Trophoblast cell (in vitro differentiated cells and primary cell): ENCODE measurements at places on chromosomes 2 and 18.

- DNase-seq = no peak
Observed at GRCh38 chr2:168849610-168850009, 40.6 kb downstream of the SPC25 start.

- no peak for DNase-seq
Observed at GRCh38 chr18:75977081-75977480, 518.0 kb downstream of the ZNF516 start.

DNA sequence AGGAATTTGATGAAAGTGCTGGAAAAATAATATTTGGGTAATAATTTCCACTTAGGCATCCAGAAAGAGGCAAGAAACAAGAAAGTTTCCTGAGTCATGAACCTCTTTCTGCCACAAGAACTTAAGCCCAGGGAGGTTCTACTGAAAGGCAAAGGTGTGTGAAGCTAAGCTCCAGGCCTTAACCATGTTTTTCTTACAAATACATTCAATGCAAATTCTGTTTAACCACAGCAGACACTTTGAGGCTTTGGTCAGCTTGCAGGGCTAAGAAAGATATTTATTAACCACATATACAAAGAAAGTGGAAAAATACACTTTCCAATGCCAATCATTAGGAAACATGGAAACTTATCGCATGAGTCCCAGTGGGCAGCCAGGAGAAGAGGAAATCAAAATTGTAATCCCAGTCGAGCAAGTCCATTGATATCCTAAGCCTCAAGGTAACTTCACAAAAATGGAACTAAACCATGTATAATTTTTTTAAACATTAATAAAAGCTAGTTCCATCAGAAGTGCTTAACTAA, 68.3 kb downstream of the PIEZO2 start:
- no peak for DNase-seq

DNA sequence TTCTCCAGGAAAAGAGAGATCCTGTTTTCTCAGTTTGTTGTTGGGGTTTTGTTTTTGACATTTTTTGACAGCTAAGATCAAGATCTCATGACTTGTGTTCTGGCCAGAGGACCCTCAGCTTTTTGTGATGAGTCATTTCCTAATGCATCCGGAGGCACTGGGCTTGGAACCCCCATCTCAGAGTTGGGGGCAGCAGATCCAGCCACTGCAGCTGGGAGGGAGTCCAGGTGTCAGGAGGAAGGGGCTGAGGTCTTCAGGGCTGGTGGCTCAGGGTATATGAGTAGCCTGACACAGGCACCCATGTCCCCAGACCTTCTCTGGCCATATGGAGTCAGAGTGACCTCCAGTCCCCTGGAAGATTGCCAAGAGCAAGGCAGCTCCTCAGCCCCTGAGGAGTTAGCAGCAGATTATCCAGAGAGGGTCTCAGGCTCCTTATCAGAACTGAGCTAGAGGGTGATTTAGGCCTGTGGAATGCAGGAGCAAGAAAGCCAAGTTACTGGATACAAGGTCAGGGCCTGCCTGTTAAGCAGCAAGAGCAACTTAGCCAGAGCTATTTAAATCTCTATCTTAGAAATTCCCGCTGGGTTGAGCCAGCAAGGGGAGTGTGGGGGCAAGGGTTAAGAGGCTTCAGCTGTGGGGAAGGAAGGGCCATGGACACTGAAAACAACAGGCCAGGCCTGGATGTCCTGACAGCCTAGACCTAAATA, 62.4 kb downstream of the TANC1 start:
- peak; percentile 72 for DNase-seq

DNA sequence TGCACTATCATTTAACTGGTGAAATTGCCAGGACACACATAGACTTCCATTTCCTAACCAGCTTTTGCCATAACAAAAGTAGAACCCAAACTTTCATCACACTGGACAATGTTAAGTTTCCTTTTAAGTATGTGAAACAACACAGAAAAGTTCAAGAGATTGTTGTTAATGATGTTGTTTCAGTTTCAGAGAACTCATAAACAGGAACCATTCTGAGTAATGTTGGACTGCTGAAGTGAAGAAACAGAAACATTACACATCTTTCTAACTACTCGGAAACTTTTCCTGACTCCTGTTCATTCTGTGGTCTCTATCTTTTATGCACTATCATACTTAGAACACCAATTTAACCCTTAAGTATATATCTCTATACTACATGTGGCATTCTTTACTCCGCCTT, 179.2 kb downstream of the RIT2 start:
- DNase-seq = no peak

GRCh38 chr2:99810225-99810624, 320.4 kb upstream of the REV1 start:
- peak; percentile 97 for DNase-seq

DNA sequence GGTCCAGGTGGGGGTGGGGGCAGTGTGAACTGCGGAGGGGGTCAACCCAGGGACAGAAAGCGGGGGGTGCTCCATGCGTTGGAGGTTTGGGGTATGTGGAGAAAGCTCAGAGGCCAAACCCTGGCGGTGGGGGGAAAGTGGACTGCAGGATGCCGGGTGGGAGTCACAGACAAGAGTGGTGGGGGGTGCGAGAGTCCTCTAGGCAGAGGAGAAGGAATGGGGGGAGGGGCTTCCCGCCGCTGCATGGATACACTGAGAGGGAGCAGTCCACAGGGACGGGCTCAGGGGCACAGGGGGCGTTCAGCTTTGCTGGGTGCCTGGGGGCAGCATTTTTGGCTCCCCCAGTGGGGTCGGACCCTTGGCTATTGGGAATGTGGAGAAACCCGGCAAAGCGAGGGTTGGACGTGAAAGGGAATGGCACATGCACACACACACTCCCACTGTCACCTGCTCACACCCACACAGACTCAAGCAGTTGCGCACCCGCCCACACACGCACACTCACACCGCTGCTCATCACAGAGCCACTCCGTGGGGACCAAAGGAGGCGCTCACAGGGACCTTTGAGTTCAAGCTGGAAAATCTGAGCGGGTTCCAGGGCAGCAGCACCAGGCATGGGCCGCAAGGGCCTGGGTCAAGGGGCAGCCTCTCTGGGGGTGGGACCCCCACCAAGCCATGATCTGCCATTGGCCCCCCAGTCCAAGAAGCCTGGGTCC, 7.7 kb downstream of the GBX2 start:
- no peak for DNase-seq

- no peak for DNase-seq
Observed at GRCh38 chr2:217839073-217839749, 163.6 kb downstream of the TNS1 start.

DNA sequence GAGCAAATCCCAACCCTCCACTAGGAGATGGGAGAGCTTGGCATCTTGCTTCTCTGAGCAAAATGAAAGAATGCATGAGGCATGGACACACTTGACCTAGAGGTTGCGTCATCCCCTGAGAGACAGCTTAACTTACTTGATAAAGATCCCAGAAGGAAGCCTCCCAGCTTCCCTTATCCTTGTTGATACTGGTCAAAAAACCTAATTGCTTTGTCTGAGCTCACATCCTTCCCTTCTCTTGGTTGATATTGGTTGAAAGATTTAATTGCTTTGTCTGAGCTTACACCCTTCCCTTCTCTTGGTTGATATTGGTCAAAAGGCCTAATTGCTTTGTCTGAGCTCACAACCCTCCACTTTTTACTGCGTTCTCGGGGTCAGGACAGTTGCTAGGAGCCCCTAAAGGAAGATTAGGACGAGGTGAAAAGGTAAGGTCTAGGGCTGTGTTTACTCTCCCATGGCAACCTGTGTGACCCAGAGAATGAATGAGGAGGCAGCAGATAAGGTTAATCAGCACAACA, 12.2 kb upstream of the BOD1L2 start:
- no peak for DNase-seq

- peak; percentile 22 for DNase-seq
Observed at GRCh38 chr2:234363011-234363487, 133.8 kb downstream of the ARL4C start.

DNA sequence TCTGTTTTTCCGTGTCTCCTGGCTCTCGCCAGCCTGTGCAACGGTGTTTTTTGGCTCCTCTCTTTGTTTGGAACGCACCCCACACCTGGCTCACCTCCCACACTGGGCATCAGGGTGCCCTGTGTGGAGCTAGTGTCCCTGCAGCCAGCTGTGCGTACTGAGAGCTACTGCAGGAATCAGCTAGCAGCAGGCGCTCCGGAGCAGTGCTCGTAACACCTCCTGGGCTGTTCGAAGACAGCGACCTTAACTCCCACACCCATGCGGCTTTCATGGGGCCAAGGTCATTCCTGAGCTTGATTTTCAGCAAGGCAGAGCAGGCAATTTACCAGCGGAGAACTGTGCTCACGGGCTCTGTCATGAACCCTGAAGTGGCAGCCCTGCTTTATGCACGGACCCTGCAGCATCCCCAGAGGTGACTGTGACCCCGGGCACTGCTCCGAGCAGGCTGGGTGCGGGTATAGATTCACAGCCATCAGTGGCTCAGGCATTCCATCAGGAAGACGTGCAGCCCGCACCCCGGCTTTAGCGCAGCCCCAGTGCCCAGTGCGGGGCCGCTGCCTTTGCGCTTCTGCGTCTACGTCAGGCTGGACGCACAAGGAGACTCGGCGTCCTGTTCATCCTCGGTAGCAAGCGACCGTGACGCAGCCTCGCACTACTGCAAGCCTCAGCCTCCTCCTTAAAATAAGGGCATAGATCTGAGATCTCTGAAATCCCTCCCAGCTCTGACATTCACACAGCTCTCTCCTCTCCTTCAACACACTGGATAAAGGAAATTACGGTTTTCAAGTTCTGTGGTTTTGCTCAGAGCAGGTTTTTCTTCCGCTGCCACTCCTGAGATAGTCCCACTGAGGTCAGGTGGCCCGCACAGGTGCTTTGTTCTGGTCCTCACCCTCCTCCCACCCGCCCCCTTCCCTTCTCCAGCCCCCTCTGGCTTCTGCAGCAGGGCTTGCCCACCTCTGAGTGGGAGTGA, 58.2 kb downstream of the ADI1 start:
- no peak for DNase-seq

DNA sequence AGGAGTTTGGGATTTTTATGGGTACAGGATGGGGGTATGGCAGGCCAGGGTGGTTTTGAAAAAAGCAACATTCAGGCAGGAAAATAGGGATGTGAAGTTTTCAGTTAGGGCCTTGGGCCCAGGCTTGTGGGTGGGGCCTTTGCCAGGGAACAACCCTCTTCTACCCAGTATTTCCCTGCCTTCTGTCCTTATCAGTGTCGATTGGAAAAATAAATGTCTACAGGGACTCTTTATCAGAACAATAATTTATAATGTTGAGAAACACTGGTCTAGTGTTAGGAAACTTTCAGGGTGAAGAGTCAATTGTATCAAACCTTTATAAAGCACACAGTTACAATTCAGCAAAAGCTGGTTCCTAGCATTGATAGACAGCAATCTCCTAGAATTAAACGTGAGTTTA, 214.1 kb upstream of the NABP1 start:
- DNase-seq = no peak

- DNase-seq = no peak
Observed at GRCh38 chr2:54984476-54984875, 65.8 kb downstream of the RTN4 start.

- DNase-seq = peak; percentile 73
Observed at GRCh38 chr2:217151509-217152206, 291.8 kb upstream of the TNP1 start.

DNA sequence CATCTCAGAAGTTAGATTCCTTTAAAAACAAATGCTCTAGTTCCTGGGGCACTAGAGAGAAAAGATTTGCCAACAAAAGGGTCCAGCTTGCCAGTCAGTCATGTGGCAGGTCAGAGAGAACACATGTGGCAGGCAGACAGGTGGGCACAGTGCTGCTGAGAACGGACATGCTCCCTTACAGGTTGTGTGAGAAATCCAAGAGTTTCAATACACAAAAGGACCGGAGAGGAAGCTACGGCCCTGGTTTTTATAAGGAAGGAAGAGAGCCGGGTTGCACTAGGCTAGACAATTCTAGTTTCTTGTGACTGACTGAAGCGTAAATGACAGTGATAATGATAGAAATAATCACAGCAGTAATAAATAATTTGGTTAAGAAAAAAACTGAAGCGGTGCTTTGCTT, 18.3 kb downstream of the CDC42EP3 start:
- no peak for DNase-seq

- DNase-seq = no peak
Observed at GRCh38 chr2:232567721-232568120, 17.2 kb downstream of the EIF4E2 start.

GRCh38 chr2:134134313-134134706, 119.6 kb upstream of the MGAT5 start:
- no peak for DNase-seq

GRCh38 chr2:128477026-128477820, 158.6 kb upstream of the HS6ST1 start:
- no peak for DNase-seq
